ENCODE measurements at places on chromosomes 3 and 15.

GRCh38 chr3:64361962-64362735 is 136.9 kb upstream of the PRICKLE2 start:
- DNase-seq: no peak

DNA sequence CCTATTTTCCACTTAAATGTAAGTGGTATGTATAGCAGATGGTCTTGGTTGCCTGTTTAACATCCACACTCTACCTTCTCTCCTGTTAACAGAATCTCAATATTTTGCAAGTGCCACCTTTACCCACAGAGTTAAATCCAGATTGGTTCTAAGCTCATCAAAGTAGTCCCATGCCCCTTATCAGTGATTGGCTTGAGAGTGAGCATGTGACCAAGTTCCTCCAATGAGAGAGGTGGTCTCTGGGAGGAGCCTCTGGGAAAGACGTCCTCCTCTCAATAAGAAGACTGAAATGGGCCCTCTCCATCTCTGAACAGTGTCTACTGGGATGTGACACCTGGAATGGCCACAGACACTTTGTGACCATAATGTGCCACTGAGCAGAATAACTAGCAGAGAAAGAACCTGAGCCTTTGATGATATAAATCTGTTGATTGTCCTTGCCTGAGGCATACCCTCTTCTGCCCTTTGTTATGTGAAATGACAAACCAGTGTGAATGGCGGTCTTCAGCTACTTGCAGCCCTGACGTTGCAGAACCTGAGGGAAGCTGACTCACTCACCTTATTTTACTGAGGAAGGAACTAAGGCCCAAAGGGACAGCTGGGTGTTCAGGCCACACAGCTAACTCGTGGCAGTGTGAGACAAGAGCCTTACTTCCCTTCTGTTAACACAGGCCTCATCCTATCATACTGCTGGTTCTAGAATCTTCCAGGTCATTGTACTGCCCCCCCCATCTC is 42.4 kb upstream of the LARS2 start:
- no peak for DNase-seq

- no peak for DNase-seq
Observed at GRCh38 chr15:85889956-85890619, 95.4 kb upstream of the KLHL25 start.

DNA sequence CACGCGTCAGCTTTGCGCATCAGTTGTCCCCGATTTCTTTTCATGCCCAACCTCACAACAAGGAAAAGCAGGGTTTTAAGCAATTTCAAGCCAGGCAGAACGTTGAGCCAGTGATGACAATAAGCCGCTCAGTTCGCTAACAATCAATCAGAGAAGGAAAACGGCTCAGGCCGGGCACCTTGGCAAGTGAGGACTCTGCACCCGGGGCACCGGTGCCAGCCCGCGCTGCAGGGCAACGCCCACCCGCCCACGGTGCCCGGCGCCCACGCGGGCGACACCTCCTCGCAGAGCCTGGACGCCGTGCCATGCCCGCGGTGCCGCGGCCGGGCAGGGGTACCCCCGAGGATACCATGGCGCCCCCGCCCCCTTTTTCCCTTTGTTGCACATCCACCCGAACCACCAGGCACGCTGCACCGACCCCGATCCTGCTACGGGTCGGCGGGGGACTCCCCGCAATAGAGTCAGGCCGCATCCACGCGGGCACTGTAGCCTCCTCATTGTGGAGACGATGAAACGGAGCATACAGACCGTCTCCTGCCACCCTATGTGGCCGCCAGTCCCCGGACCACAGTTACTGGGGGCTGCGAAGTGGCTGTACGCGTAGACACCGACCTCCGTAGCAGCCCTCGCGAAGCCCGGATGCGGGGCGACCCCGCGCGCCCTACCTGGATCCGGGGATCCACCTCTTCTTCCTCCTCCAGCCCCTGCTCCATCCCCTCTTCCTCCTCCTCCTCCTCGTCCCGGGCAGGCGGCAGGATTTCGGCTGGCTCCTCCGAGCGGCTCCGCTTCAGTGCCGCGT is 581 bp downstream of the SH3BP5 start:
- DNase-seq: no peak

DNA sequence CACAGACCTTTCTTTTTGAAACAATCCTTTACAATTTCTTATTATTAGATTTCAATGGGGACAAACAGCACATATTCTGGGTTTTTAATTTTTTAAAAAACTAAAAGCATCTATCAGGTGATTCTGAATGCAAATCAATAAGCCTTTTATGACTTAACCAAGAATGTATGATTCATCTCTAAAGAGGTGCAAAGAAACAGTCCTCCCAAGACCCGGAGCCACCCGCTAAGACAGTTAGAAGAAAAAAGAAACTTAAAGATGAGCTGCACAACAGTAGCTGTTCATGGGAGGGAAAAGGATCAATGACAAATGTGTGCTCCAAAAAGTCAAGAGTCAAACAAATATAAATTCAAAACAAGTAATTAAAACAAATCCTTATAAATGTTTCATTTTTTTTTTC is 319.5 kb downstream of the THSD4 start:
- no peak for DNase-seq

DNA sequence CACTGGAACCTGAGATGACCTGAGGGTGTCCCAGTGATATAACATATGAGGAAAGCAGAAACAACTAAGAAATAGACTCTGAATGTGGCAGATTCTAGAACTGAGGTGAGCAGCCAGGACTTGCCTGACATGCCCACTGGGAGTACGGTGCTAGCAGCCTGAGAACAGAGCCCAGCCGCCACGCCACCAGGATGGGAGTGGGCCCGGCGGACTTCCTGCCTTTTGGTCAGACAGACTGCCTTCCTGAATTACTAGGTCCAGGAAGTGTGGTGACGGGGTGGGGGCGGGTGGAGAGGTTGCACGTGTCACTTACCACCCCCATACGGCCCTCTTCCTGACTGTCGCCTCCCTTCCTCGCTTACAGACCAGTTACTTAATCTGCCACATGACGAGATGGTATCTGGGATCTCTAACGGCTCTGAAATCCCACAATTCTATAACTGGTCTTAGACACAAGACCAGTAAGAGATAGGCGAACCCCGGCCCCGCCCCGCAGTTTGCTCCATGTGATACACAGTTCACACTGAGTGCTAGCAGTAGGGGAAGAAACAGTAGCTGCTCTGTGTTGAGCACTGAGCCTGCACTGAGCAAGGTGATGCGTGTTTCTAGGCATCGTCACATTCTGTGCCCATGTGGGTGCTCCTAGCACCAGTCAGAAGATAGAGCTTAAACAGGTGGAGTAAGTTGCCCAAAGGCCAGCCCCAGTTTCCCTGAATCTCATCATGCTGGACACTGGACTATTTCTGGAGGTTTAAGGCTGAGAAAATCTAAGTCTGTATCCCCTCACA is 95.7 kb downstream of the CPN2 start:
- DNase-seq: no peak

GRCh38 chr3:183008800-183009199 is 28.5 kb upstream of the DCUN1D1 start:
- DNase-seq: no peak

Data from dorsolateral prefrontal cortex (tissue), 122 donors.